Esophagus mucosa (tissue), 1 donor: ENCODE measurements at places on chromosomes 3 and 15. TPM values are rescaled to one million over a fixed set of nuclear protein-coding genes. Genes with fewer than 3 reads are reported as not detected.
A peak's percentile ranks its signal among the peaks of the same experiment; 100 is the strongest.

GRCh38 chr15:70474471-70475406, 288.6 kb downstream of the UACA start:
- ATAC-seq, result peak; percentile 69

CYP8B1 gene
- total RNA-seq, result not detected

DNA sequence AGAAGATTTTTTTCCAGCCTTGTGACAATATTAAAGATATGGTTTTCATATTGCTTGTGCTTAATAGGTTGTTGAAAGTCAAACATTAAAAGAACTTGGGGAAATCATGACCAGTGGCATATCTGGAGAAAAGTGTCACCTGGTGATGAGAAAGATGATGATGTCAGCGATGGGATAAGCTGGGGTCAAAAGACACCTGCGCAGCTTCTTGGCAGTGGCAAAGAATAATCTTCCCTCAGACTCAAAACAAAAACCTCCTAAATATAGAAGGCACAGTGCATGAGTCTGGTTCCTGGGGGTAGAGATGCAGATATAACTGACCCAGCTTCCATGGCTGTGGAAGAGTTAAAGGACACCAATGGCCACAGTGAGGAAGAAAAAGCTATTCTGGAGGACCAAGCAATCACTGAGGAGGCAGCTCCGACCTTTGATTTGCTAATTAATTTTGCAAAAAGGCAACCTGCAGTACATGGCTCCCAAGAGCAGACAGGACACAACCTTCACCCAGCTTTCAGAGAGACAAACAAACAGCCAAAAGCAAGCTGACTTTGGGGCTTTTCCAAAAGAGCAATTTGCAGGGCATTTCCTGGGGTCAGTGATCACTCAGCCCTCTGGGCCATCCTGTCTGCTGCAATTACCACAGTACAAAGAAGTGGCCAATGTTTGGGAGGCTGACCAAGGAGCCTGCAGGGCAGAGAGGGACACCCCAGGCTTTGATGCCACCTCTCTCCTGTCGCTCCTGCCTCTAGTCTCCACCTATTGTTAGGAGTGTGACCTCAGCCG, 17.6 kb upstream of the SEMA5B start:
- ATAC-seq, result no peak

ECE2 gene
- not detected for total RNA-seq

DNA sequence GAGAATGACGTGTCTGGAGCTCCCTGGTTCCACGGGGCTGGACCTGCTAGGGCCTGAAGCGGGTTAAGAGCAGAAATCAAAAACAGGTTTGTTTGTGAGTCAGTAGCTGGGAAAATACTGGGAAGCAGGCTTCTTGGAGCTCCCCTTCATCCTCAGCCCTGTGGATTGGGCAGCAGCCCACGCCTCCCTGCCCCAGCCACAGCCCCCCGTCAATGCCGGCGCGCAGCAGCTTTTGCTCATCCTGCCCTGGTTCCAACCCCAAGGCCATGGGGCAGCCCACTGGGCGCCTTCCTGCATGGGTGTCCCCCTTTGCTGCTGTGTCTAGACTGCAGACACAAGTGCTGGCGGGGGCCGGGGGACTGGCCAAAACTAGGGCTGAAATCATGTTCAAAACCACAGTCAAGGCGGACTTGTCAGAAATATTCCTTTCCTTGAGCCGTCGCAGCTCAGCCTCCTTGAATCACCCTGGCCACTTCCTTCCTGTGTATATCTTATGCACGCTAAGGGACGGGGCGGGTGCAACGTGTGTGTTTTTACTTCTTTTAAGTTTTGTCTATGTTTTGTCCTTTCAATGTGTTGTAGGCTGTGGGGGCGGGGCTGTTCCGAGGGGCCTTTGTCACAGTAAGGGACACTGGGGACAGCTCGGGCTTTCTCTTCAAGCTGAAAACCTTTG, 108.1 kb downstream of the KLF13 start:
- ATAC-seq, result peak; percentile 66

DNA sequence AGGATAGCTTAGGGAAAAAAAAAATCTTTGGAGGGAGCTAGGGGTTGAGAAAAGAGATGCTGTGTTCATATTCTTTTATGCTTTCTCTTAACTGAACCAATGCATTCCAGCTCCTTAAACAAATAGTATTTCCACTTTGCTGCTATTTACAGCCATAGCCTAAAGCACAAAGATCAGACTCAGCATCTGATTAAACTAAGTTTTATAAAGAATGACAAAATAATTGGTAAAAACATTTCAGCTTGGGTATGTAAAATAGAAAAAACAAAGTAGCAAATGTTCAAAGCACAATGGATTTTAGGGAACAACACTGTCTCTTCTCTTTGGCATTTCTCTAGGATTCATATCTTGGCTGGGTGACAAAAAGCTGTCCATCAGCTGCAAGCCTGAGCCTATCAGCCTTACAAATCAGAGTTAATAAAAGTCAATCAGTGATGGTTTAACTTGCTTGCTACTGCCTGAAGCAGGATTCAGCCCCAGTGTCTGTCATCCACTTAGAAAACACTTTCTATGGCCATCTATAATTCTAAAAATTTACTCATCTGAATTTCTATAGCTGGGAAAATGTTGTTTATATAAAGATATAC, 232.1 kb upstream of the CDIN1 start:
- no peak for ATAC-seq
